ENCODE measurements at places on chromosomes 11 and 22.

GRCh38 chr11:114296605-114297372 is 590 bp downstream of the NNMT start:
- DNase-seq: no peak

GRCh38 chr22:43136255-43136654 is 6.9 kb downstream of the MCAT start:
- DNase-seq: no peak

DNA sequence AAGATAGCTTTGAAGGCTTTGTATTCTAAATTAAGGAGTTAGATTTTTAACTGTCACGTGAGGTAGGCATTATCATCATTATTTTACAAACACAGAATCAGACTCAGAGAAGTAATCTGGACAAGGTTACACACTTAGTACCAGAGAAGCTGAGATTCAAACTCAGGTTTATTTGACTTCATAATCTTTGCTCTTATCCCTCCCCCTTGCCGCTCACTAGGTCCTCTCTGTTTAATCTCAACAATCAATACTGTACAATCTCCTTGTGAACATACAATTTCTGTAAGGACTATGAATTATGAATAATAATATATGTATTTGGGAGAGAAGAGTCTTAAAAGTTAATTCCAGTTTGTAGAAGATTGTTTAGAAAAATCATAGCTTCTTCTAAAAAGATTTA is 5.2 kb upstream of the DNAJB7 start:
- DNase-seq: no peak

- DNase-seq: no peak
These were observed 3.4 kb downstream of the ARHGEF17 start for GRCh38 chr11:73311394-73311869.

DNA sequence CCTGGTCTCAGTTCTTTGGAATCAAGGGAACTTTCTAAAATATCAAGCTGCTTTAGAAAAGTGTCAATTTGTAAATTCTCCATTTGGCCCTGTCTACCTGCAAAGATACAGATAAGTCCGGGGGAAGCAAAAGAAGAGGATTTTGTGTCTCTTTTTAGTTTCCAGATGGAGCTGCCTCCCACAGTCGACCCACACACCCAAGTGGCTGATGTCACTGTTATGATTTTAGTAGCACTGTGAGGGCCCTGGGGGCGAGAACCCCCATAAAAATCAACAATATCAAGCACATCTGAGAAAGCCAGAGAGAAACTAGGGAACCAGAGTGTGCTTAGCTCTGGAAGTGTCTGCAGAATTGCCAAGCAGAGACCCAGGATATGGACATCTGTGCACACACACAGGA is 212.7 kb downstream of the LARGE1 start:
- no peak for DNase-seq

Measured in NCI-H2029 (cell line).